Activated T-cell treated with anti-CD3 and anti-CD28 coated beads for 4 hours (primary cell): ENCODE measurements at places on chromosomes 4 and X.

GRCh38 chrX:23879380-23880090 lies 28.2 kb downstream of the APOO start:
- DNase-seq: no peak

- no peak for DNase-seq
These were observed 53.9 kb upstream of the DAPP1 start for GRCh38 chr4:99762728-99763127.

- DNase-seq: no peak
These were observed 33.0 kb upstream of the TLR2 start for GRCh38 chr4:153651116-153651515.

DNA sequence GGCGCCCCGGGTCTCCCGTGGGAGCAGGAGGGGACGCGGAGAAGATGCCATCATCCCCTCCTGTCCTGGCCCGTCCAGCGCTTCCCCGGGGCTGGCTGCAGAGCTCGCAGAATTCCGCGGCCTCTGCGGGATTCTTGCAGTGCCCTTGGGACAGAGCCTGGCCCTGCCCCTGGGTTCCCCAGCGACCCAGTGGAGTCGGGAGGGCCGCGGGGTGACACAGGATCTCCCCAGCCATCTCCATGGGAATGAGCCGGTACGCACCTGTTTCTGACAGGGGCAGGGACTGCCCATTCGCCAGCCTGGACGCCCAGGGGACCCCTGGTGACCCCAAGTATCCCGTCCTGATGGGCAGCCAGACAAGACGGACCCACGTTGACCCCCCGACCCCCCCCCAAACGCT lies 482 bp downstream of the FAM9C start:
- no peak for DNase-seq

DNA sequence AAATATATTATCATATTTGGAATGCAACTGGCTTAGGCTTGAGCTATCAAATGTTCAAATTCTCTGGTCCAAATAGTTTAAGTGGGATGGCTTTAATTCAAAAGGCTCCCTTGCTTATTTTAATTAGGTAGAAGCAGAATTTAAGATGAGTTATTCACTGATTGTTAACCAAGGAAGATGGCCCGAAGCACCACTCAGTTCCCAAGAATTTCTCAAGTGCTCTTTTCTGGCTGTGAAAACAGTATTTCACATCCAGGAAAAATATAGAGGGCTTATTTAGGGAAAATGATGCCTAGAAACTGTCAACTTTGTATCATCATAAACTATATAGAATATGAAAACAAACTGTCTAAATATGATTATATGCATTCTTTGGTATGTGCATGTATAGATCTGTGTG lies 246.5 kb upstream of the SFRP2 start:
- DNase-seq: no peak

- DNase-seq: no peak
These were observed 19.4 kb downstream of the RBM10 start for GRCh38 chrX:47164420-47164819.
